Right lobe of liver (tissue), 6 donors: ENCODE measurements at places on chromosomes 12 and 14. TPM values are rescaled to one million over a fixed set of nuclear protein-coding genes. Genes with fewer than 3 reads are reported as not detected.

OTOGL gene
- total RNA-seq: not detected

TMEM132C gene
- 0.06 TPM for total RNA-seq

- DNase-seq: no peak
These were observed 91.1 kb downstream of the IRF2BPL start for GRCh38 chr14:76937181-76938091.

- peak; percentile 49 for DNase-seq
These were observed 152.3 kb upstream of the C14orf180 start for GRCh38 chr14:104427131-104427851.

DNA sequence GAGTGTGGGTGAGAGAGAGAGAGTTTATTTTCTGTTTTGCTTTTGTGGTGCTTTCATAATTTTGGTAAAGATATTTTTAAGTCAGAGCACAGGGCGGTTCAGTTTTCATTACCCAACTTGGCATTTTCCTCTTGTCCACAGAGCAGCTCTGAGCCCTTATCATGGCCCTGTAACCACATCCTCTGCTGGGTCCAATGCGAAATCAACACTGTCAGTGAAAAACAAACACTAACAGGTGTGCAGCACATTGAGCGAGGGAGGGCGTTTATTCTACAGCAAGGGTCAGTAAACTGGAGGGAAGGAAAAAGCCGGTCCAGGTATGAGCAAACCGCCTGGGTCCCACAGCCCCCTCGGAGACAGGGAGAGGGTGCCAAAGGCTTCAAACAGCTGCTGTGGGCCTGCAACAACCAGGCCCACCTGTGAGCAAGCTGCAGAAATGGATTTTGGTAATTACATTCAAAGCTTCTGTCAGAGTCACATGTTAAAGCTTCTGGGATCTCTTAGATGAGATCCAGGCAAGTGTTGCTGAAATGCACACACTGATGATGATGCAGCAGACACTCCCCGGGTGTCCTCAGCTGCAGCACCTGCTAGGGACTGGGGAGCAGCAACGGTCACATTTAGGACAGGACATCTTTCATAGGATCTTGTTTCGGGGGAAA is 132.7 kb upstream of the DYRK2 start:
- DNase-seq: no peak

GRCh38 chr14:64202716-64203115 is 91.5 kb downstream of the ESR2 start:
- DNase-seq: no peak
